WTC11 (cell line): ENCODE measurements at places on chromosomes 7 and 10. TPM values are rescaled to one million over a fixed set of nuclear protein-coding genes. Genes with fewer than 3 reads are reported as not detected.

- peak overlapping the region; percentile 57 for H3K4me3 ChIP-seq
- DNase-seq, result peak; percentile 49
- no peaks in the 10 kb centered on the region for H3K27me3 ChIP-seq
- peak overlapping the region; percentile 99 for H3K27ac ChIP-seq
- peaks cover 87% of the 10 kb centered on the region for H3K4me1 ChIP-seq
Measured at GRCh38 chr10:121579656-121580055, 18.6 kb downstream of the FGFR2 start.

GRCh38 chr10:79111427-79111826, 42.7 kb downstream of the ZMIZ1 start:
- no peaks in the 10 kb centered on the region for H3K27me3 ChIP-seq
- no peak overlapping the region for H3K4me3 ChIP-seq
- DNase-seq, result no peak
- H3K27ac ChIP-seq, result no peak overlapping the region
- peaks cover 5% of the 10 kb centered on the region; the same call in 1 of the 2 replicates for H3K36me3 ChIP-seq
- H3K4me1 ChIP-seq, result peaks cover 78% of the 10 kb centered on the region

DNA sequence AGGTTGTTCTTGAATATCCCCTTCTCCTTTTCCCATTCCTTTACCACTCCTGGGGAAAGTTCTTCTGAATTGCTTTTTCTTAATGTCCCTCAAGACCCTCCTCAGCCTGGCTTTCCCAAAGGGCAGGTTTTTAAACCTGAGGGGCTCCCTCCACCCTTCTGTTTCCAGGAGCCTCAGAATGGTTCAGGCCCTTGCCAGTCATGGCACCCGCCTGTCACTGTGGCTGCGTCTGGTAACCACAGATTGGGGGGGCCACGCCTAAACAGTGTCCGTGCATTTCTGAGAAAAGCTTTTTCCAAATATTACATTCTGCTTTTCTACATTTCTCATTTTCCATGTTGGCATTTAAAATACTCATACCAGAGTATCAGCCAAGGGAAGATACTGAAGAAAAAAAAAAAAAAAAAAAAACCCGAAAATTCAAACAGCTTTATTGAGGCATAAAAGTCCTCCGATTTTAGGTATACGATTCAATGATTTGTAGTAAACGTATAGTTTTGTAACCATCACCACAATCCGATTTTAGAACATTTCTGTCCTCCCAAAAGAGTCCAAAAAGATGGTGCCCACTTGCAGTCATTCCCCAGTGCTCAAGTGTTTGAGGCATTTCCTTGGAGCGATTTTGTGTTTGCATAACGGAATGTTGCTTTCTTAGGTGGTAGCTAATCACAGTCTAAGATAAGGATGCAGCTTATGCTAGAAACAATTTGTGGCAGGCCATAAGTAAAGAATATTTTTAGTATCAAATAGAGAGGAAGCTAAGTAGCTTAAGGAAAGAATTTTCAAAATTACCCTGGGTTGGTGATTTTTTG, 22.1 kb downstream of the HKDC1 start:
- no peaks in the 10 kb centered on the region; the same call in 1 of the 2 replicates for H3K27me3 ChIP-seq
- peaks cover 26% of the 10 kb centered on the region for H3K4me1 ChIP-seq
- no peak for DNase-seq
- H3K27ac ChIP-seq, result no peak overlapping the region

Gene SGMS1
- total RNA-seq, result 12.4 to 14.0 TPM (median 13.2 TPM) in 3 replicates
